Activated effector memory CD4-positive, alpha-beta T cell treated with anti-CD3 and anti-CD28 coated beads, Interleukin-2, amount 50 U/mL, for 16 hours (primary cell): ENCODE measurements at places on chromosomes 5 and 9.

- no peak for DNase-seq
Observed at GRCh38 chr9:89706086-89706485, 101.3 kb downstream of the GADD45G start.

DNA sequence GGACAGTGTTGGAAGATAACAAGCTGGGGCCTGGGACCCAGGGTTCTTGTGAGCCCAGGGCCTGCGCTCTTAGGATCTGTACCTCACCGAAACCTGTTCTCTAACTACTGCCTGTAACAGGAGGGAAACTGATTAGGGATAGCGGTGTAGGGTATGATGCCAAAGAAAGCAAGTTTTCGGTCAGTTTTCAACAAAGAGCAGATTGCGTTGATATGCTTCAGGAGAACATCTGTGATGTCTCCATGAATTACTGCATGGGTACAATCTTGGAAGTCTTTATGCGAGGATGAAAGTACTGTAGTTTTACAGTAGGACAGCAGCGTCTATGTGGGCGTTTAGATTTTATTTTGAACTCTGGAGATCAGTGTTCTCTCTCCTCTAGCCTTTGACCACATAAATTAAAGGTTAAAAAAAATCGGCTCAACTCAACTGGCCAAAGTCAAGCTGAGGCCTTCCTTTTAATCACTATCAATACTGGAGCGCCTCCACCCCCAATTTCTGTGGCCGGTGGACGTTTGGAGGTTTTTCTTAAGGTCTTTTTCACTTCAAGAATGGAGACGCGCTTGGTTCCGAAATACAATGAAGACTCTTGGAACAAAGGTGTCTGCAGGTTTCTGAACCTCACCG lies 3.0 kb downstream of the NFIL3 start:
- DNase-seq = no peak

- DNase-seq = no peak
Observed at GRCh38 chr9:89749500-89750116, 144.8 kb downstream of the GADD45G start.

- DNase-seq = no peak
Observed at GRCh38 chr9:21454149-21454548, 13.9 kb downstream of the IFNA1 start.

- DNase-seq = no peak
Observed at GRCh38 chr5:6163913-6164312, 214.4 kb downstream of the MED10 start.

DNA sequence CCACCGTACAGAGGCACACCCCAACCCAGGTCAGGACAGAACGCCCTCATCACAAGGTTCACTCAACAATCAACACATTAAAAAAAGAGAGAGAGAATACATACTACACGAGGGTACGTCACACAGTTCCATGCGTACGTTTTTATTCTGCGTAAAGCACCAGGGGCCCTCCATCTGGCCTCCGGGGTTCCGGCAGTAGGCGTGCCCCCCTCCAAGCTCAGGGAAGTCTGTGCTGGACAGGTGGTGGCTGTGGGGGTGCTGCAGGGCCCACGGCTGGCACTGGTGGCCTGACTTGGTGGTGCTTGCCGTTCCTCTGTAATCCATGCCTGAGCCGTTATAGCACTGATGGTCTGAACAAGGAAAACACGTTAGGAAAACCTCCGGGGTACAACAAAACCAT lies 219.2 kb downstream of the ROR2 start:
- no peak for DNase-seq

- peak; percentile 85 for DNase-seq
Observed at GRCh38 chr5:76818844-76819831, at the start of gene F2RL1. TSS of gene F2RL1 (plus strand) at chr5:76819030. CDS start at chr5:76819183, 153 bp downstream.

DNA sequence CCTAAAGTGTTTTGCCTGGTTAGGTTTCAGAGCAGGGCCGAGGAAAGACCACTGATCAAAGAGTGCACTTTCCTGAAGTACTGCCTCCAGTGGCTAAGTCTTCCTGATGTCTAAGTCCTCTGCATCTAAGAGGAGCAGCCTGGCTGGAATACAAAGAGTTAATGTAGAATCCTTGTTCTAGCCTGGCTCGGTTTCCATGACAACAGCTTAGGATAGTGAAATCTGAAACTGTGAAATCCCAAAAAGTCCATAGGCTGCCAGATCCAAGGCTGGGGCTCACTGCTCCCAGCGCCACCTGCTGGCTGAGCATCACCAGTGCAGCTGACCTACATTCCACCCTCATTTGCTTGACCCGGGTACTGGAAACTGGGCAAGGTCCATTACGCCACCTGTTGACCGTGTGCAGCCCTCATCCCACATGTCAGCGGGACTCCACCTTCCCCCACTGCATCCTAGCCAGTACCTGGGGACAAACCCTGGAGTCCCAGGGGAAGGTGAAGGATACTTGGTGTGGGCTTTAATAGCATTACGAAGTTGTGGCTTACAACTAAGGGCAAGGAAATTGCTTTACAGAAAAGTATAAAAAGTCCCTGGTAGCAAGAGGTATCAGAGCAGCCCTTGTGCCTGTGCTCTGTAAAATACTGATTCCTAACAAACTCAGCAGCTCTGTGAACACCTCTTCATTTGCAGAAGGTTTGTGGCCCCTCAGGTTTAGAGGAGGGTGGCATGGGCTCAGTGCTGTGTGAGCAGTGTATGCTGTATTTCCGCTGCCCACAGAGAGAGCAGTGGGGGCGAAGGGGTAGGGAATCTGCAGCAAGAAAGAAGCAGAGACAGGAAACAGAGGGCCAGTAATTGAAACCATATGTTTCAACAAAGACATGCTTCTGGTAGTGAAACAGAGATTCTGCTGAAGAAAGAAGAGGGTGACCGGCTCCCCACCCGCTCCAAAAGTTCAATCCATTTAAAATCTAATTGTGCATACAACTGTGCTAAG lies 36.0 kb downstream of the PCDHGC5 start:
- DNase-seq = peak; percentile 83

GRCh38 chr5:54610197-54610944 lies 92.8 kb downstream of the SNX18 start:
- DNase-seq = peak; percentile 65

DNA sequence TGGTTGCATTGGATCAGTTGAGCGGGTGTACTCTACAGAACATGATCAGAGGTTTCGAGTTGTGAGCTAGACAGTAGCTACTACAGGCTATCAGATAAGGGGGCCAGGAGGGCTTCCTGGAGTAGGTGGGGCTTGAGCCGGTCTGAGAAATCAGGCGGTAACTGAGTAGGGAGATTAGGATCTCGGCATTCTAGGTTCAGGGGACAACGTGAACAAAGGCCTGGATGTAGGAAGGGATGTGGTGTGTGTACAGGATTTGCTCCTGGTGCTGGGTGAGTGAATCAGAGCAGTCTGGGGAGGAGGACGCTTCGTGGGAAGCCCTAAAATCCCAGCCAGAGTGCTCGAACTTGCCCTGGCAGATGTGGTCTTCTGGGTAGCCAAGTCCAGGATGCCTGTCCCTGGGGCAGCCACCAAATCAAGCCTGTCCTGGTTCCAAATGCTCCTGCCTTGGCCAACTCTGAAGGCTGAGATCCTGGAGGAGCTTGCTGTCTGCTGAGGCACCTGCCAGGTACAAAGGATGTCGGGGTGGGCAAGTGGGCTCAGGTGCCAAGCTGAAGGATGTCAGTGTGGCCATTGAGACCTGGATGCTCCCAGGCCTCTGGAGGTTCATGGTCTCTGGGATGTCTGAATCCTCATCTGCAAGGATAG lies 33.4 kb downstream of the STC2 start:
- no peak for DNase-seq

GRCh38 chr9:36832164-36832795 lies 201.8 kb downstream of the PAX5 start:
- DNase-seq = peak; percentile 33

- no peak for DNase-seq
Observed at GRCh38 chr9:132243156-132244074, 81.6 kb downstream of the NTNG2 start.

DNA sequence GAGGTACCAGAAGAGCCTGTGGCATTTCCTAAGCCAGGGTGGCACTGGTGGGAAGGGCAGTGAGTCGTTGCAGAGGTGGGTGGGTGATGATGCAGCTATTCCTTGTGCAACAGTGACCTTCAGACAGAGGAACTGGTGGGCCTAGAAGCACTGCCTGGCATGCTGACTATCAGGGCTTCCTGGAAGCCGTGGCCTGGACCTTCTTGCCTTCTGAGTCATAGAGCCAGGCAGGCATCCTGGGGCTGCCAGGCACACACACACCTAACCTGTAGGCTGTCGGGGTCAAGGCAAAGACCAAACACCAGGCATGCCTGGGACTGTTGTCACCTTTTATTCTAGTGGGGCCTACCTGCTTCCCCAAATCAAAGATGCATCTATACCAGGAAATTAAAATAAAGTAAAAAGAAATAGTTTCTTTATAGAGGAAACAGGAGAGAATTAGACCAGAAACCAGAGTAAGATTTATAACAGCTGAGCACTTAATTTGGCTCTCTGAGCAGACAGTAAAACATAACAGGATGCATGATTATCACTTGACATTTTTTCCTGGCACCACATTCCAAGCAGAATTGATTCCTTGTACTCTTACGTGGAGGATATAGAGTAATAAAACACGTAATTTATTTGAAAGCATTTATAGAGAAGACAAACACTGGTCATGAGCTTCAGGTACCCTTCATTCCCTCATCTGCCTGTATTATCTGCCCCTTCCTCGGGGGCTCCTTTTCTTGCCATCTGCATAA lies 25.1 kb downstream of the NANS start:
- peak; percentile 75 for DNase-seq
